ENCODE measurements at places on chromosomes 6 and 20. TPM values are rescaled to one million over a fixed set of nuclear protein-coding genes. Genes with fewer than 3 reads are reported as not detected.

DNA sequence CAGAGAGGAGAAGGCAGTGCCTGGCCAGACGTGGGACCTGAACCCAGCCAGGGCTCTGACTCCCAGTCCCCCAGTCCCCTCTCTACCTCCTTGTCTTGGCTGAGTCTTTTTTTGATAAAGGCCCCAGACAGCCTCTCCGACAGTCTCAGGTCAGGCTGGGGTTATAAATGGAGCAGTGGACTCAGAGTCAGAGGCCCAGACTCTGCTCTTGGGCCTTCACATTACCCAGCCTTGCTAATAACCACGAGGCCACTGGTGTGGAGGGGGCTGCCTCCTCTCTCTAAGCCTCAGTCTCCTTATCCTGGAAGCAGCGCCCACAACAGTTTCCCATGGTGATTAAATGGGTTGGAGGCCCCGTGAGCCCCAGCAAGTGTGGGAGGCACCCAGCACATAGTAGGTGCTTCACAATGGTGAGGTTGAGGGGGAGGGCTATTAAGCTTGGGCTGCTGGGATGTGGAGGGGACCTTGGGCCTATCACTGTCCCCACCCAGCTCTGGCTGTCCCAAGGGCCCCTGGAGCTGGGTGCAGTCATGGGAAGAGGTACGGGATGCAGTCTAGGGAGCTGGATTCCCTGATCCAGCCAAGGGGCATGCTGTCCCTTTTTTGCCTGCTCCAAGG lies 35.7 kb downstream of the TGM2 start:
- no peak for DNase-seq

DNA sequence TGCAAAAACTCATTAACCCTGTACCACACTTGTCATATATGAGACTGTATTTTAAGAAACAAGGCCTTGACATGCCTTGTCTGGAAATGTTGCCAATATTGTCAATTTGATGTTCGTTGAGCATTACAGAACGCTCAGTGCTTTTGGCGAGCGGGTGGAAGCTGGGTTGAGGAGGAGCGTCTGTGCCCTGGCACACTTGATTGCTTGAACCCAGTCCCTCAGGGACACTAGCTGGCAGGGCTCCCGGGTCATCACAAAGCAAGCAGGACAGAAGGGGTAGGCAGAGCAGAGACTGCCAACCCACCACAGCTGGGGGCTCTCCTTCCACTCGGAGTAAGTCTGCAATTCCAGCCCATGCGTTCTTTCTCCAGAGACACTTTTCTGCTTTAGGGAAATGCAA lies 286.3 kb downstream of the KHDC1L start:
- DNase-seq: no peak

- DNase-seq: no peak
Measured at GRCh38 chr20:57270204-57270984, 4.0 kb upstream of the BMP7 start.

The REM1 gene
- total RNA-seq: not detected

The SERINC1 gene
- total RNA-seq: 178 TPM

The STMND1 gene
- not detected for total RNA-seq
